ENCODE measurements at places on chromosomes 11 and 22. TPM values are rescaled to one million over a fixed set of nuclear protein-coding genes. Genes with fewer than 3 reads are reported as not detected.

BIK gene
- 0.80 TPM for total RNA-seq

GRCh38 chr22:24059793-24060192 is 48.7 kb downstream of the CABIN1 start:
- no peak for DNase-seq
- 0 out of 2 replicates have a peak, but pooled peaks cover 7% of the 10 kb centered on the region for H3K4me1 ChIP-seq
- no peaks in the 10 kb centered on the region for H3K27me3 ChIP-seq
- peaks cover 87% of the 10 kb centered on the region for H3K36me3 ChIP-seq

GRCh38 chr11:111788051-111788450 is 21.9 kb upstream of the PPP2R1B start:
- H3K27me3 ChIP-seq, result no peaks in the 10 kb centered on the region
- H3K4me1 ChIP-seq, result peaks cover 87% of the 10 kb centered on the region

- no peak overlapping the region for H3K4me3 ChIP-seq
- H3K4me1 ChIP-seq, result peaks cover 24% of the 10 kb centered on the region
- no peak for DNase-seq
- H3K27ac ChIP-seq, result no peak overlapping the region
- no peaks in the 10 kb centered on the region for H3K36me3 ChIP-seq
Measured at GRCh38 chr11:69361466-69361865, 67.5 kb downstream of the MYEOV start.

DNA sequence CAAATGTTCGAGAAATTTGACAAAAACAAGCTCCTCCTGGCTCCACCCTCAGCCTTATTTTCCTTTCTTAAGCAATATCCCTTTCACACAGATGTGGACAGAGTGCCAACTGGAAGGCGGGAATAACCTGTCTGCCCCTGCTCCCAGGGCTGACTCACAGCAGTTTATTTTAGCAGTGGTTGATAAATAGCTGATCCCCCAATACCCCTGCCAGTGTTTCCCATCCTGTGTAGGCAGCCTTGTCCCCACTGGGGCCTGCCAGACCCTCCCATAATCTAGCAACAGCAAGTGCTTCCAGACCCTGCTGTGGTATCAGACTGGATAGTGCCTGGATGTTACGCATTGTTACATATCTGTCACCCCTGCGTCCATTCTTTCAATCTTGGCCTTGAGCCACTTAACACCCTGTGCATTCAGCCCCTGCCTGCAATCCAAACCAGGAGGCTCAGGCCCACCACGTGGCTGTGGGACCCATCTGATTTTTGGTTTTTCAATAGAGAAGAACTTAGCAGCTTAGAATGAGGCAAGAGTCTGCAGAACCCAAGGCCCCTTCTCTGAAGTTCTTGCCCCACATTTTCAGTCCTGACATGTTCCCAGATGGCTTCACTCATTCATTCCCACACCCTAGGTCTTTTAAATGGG is 53.7 kb downstream of the PARVA start:
- no peaks in the 10 kb centered on the region for H3K27me3 ChIP-seq
- H3K27ac ChIP-seq, result no peak overlapping the region
- no peak overlapping the region for H3K4me3 ChIP-seq
- peaks cover 35% of the 10 kb centered on the region for H3K4me1 ChIP-seq

DNA sequence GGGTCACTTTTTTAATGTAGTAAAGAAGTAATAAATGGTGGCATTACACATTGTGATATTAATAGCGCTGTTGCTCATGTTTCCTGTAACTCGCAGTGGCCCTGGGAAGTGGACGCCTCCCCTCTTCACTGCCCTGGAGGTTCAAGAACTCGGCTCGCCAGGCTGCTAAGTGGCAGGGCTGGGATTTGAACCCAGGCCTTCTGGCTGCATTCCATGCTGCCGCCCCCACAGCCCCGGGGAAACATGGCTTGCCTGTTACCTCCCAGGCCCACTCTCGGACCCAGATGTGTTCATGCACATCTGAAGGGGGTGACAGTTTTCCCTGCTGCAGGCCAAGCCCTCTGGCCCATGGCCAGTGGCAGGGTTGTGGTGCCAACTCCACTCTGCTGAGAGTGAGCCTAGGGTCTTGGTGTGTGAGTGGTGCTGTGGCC is 25.0 kb upstream of the MGAT3 start:
- no peak overlapping the region for H3K4me3 ChIP-seq
- peaks cover 33% of the 10 kb centered on the region for H3K36me3 ChIP-seq
- no peak for DNase-seq
- no peak overlapping the region for H3K27ac ChIP-seq
